Neural progenitor cell (in vitro differentiated cells): ENCODE measurements at places on chromosomes 4 and X. TPM values are rescaled to one million over a fixed set of nuclear protein-coding genes. Genes with fewer than 3 reads are reported as not detected.

- no peak for DNase-seq
Observed at GRCh38 chr4:42965326-42965725, 72.8 kb downstream of the GRXCR1 start.

DNA sequence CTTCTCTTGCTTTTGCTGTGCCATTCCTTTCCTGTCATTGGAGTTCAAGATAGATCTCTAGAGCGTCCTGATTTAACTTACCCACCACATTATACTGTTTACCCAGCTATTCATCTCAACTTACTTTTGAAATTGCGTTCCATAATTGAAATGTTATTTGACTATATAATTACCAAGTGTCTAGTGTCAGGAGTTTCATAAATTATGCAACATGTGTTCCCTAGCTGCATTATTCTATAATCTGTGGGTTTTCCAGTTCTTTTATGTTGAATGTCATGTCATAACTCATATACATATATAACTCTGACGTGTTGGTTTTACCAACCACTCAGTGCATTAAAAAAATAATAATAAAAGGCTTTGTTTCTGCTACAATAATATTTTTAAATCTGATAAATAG is 285.9 kb upstream of the ARSJ start:
- DNase-seq = no peak

DNA sequence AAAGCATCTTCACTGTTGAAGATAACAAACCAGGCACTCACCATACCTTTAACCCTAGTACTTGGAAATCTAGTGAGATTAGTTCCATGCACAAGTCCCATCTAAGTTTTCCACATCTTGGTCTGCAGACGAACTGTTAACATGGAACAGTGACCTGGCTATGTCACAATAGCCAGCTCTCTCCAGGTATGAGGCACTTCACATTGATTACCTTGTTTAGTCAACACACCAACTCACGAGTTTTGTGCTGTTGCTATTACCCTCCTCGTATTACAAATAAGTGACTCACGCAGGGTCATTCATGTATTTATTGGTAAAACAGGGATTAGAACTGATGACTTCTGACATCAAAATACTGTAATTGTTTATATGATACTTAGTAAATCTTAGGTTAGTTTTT is 36.4 kb upstream of the FRAS1 start:
- DNase-seq = no peak

The PRIMPOL gene
- total RNA-seq = 22.4 and 46.6 TPM in 2 replicates

The DOCK11 gene
- total RNA-seq = 18.8 and 20.9 TPM in 2 replicates
